ENCODE measurements at places on chromosomes 5 and 9. TPM values are rescaled to one million over a fixed set of nuclear protein-coding genes. Genes with fewer than 3 reads are reported as not detected.

Gene NUTM2F
- not detected for total RNA-seq

Gene CSF2
- 6.2 TPM for total RNA-seq

Gene FOXE1
- total RNA-seq, result not detected

Gene SNCB
- not detected for total RNA-seq

Gene PKD2L2
- not detected for total RNA-seq

Gene CD274
- 3.7 TPM for total RNA-seq

Gene PAEP
- total RNA-seq, result not detected

Gene C9
- not detected for total RNA-seq

Gene SLC34A3
- total RNA-seq, result not detected

Gene DMRT3
- total RNA-seq, result not detected

Gene COL15A1
- total RNA-seq, result 11.3 TPM

Gene PLCXD3
- 0.64 TPM for total RNA-seq

Gene EGFL7
- total RNA-seq, result 26.7 TPM

Measured in epithelial cell of alveolus of lung (primary cell).